ENCODE measurements at places on chromosomes 12 and 14. TPM values are rescaled to one million over a fixed set of nuclear protein-coding genes. Genes with fewer than 3 reads are reported as not detected.

Gene RTL1
- total RNA-seq, result not detected

Gene CCDC175
- 0.95 TPM for total RNA-seq

Gene NR2C1
- 25.1 TPM for total RNA-seq

Gene TMBIM6
- total RNA-seq, result 581 TPM

Gene SERPINA12
- total RNA-seq, result not detected

Gene ITGA7
- 14.4 TPM for total RNA-seq

Gene OR6J1
- not detected for total RNA-seq

Gene TGM1
- not detected for total RNA-seq

- no peak for DNase-seq
- no peaks in the 10 kb centered on the region for H3K36me3 ChIP-seq
- no peak overlapping the region for H3K27ac ChIP-seq
- no peaks in the 10 kb centered on the region for H3K4me1 ChIP-seq
Observed at GRCh38 chr14:31657917-31658316, 96.7 kb downstream of the NUBPL start.

DNA sequence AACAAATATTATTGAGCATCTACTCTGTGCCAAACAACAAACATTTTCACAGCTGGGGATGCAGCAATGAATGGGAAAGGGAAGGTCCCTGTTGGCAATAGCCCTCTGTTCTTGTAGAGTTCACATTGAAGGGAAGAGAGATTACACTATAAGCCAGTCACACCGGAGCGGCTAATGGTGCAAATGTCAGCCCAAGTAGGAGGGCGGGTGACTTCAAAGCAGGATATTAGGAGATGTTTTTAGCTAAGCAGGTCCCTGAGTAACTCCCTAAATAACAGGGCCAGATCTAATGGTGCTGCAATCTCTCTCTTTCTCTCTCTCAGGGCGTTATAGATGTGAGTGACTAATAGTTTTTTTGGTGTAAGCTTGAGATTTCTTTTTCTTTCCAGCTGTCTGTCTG is 30.7 kb downstream of the FLVCR2 start:
- peaks cover 27% of the 10 kb centered on the region for H3K4me1 ChIP-seq
- no peak overlapping the region for H3K4me3 ChIP-seq
- H3K27ac ChIP-seq, result no peak overlapping the region
- H3K27me3 ChIP-seq, result no peaks in the 10 kb centered on the region
- no peaks in the 10 kb centered on the region for H3K36me3 ChIP-seq

DNA sequence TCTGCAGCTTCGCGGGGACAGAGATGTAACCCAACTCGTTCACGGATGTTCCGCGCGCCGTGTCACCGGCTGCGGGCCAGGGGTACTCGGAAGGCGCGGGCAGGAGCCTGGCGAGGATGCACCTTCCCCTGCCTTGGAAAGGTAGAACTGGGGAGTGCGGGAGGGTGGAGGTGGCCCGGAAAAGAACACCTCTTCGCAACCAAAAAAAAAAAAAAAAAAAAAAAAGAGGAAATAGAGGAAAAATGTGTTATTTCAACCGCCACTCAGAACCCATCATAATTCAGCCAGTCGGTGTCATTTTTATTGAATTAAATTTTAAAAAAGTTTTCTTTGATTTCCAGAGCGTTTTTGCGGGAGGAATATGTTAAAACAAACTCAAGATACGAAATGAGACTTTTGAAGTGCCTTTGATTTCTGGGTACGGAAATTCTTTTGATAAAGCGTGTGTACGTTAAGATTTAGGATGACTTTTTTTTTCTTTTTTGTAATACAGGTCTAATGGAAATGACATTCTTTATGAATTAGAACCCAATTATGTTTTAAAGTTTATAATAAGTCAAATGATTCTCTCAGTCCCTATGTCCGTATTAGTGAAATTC is 8.9 kb downstream of the CDKN1B start:
- H3K27ac ChIP-seq, result peak overlapping the region; percentile 100
- no peaks in the 10 kb centered on the region for H3K27me3 ChIP-seq
- no peaks in the 10 kb centered on the region for H3K36me3 ChIP-seq
- H3K4me1 ChIP-seq, result no peaks in the 10 kb centered on the region

DNA sequence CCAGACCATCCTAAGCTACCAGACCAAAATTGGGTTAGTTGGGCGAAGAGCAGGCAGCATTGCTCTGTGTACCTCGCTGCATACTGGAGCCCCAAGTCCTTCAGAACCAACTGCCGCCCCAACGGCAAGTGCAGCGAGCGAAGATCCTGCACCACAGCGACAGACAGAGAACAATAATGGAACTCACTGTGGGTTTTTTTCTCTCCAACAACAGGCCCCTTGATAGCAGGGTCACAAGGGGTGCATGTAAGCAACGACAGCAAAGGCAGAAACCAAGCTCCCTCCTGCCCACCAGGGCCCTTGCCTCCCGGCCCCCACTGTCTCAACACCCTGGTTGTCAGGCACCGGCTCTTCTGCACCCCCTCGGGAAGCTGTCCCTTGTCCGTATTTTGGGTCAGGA is 39.0 kb downstream of the RNF34 start:
- no peak for DNase-seq
- H3K4me3 ChIP-seq, result no peak overlapping the region
- H3K27me3 ChIP-seq, result no peaks in the 10 kb centered on the region
- no peaks in the 10 kb centered on the region for H3K36me3 ChIP-seq

- H3K36me3 ChIP-seq, result peaks cover 13% of the 10 kb centered on the region
- no peaks in the 10 kb centered on the region for H3K27me3 ChIP-seq
- H3K4me3 ChIP-seq, result peak overlapping the region; percentile 92
- peak; percentile 29 for DNase-seq
- H3K27ac ChIP-seq, result peak overlapping the region; percentile 97
Observed at GRCh38 chr12:98644433-98644711, 216 bp downstream of the IKBIP start.

GRCh38 chr12:108804271-108804953 is 53.0 kb downstream of the SSH1 start:
- no peaks in the 10 kb centered on the region for H3K27me3 ChIP-seq
- H3K4me3 ChIP-seq, result no peak overlapping the region
- no peaks in the 10 kb centered on the region for H3K36me3 ChIP-seq
- peaks cover 38% of the 10 kb centered on the region for H3K4me1 ChIP-seq

- peaks cover 49% of the 10 kb centered on the region for H3K4me1 ChIP-seq
- no peak overlapping the region for H3K4me3 ChIP-seq
- no peaks in the 10 kb centered on the region for H3K27me3 ChIP-seq
- H3K27ac ChIP-seq, result peak overlapping the region; percentile 89
- peak; percentile 59 for DNase-seq
- H3K36me3 ChIP-seq, result no peaks in the 10 kb centered on the region
Observed at GRCh38 chr14:68140076-68140741, 320.6 kb downstream of the RAD51B start.

DNA sequence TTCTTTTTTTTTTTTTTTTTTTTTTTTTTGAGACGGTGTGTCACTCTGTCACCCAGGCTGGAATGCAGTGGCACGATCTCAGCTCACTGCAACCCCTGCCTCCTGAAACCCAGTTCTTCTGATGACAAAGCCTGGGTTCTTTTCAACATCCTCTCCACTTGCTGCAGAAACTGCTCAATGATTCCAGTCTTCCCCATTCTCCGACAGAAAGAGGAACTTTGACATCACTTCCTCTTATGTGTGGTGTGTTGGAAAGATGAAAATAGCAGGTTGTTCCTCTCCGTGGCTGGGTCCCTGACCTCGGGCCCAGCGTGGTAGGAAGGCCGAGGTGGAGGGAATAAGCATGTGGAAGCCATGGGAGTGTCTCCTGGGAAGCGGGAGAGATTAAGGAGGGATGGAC is 198.4 kb downstream of the PHETA1 start:
- DNase-seq, result no peak
- H3K36me3 ChIP-seq, result no peaks in the 10 kb centered on the region
- no peak overlapping the region for H3K4me3 ChIP-seq
- peaks cover 2% of the 10 kb centered on the region for H3K27me3 ChIP-seq

DNA sequence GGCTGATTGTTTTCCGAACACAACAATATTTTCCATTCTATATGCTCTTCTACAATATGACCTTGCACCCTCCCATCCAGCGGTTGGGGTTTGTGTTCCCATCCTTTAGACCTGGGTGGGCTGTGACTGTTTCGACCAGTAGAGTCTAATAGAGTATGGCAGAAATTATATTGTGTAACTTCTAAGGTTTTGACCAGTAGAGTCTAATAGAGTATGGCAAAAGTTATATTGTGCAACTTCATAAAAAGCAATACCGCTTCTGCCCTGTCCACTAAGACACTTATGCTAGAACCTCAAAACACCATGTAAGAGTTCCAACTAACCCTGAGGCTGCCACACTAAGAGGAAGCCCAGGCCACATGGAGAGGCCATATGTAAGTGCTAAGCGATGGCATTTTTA is 719.7 kb upstream of the TBX3 start:
- no peaks in the 10 kb centered on the region for H3K4me1 ChIP-seq
- DNase-seq, result no peak
- H3K27me3 ChIP-seq, result no peaks in the 10 kb centered on the region
- no peak overlapping the region for H3K27ac ChIP-seq
- H3K4me3 ChIP-seq, result no peak overlapping the region

DNA sequence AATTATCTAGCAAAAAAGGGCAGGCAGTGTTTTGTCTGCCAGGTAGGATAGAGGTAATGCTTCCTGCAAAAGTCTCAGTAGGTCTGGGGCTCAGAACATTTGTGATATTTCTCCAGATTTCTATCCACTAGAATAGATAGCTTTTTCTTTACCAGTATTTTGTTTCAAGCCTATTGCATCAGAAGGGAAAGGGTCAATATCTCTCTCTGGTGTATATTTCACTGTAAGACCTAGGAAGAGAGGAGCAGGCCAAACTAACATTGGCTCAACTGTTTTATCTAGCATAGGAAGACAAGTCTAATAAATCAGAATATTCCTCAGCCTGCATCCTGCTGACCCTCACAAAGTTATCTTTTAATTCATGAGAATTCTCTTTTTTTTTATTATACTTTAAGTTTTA is 106.7 kb upstream of the DAAM1 start:
- H3K4me3 ChIP-seq, result no peak overlapping the region
- H3K36me3 ChIP-seq, result no peaks in the 10 kb centered on the region
- no peaks in the 10 kb centered on the region for H3K27me3 ChIP-seq
- no peak overlapping the region for H3K27ac ChIP-seq
- no peaks in the 10 kb centered on the region for H3K4me1 ChIP-seq

DNA sequence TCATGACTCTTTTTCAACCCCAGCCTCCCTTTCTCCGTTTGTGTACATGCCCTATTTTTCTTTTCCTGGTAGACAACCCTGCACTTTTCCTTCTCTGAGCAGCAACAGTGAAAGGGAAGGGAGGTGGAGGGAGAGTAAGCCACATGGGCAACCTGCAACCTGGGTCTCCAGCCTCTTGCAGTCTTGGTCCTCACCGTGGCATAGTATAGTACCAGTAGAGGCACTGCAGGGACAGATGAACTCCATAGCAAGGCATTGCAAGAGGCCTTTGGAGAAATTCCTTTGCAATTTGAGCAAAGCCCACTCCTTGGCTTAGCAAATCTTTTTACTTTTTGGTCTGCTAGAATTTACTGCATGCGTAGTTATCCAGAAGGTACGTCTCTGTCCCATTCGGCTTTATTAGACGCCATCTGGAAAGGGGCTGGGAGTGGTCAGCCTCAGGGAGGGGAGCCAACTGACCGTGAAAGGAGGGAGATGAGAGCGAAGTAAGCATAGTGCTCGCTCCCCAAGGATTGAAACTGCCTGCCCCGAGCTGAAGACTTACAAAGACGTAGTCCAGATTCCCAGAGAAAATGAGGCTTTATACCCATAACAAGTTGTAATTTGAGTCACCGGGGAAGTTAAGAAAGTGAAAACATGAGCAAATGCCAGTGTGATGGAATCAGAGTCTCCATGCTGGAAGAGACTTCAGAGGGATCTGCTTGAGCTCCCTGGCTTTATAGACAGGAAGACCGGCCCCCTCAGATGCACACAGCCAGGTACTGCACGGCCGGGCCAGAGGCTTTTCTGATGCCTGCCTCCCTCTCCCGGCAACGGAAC is 332.0 kb downstream of the CACNA1C start:
- no peak overlapping the region for H3K4me3 ChIP-seq
- no peaks in the 10 kb centered on the region for H3K27me3 ChIP-seq
- DNase-seq, result no peak
- H3K4me1 ChIP-seq, result peaks cover 13% of the 10 kb centered on the region

DNA sequence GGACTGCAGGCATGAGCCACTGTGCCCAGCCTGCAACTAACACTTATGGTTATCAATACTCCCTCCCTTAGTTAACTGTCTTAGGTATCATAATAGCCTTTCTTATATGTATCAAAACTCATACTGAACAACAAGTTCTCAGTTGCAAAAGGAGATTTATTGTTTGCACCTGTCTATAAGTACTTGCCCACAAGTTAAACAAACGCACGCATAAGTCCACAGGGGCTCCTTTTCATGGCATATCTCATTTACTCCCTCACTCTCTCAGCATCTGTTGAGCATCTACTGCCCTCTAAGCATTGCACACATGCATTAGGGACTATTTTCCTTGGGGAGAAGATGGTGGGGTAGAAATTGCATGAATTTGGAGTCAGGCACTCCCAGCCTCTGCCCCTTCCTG is 46.7 kb upstream of the CORO1C start:
- H3K4me1 ChIP-seq, result peaks cover 12% of the 10 kb centered on the region
- H3K4me3 ChIP-seq, result no peak overlapping the region
- H3K27ac ChIP-seq, result no peak overlapping the region
- no peaks in the 10 kb centered on the region for H3K27me3 ChIP-seq

DNA sequence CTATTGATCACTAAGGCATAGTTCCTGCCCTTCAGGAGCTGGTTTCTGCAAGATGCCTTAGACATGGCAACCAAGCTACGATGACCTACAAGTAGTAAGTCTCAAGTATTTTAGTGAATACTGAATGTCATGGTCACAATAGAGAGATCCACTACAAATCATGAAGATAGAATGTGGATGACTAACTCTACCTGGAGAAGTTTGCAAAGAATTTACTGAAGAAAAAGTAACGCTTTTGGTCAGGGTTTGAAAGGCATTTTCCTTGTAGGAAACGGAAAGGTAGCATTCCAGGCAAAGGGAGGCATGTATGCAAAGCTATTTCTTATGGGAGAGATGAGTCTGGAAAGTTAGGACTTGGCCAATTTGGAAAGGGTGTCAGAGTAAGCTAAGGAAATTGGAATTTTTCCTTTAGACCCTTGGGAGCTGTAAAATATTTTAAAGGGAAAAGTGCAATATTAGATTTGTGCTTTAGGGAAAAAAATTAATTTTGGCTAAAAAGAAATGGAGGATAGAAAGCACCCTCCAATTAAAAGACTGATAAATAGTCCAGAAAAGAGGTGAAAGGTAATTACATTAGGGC is 377.5 kb downstream of the EGLN3 start:
- H3K36me3 ChIP-seq, result no peaks in the 10 kb centered on the region
- H3K4me1 ChIP-seq, result no peaks in the 10 kb centered on the region
- H3K4me3 ChIP-seq, result no peak overlapping the region
- no peak for DNase-seq

GRCh38 chr12:84397263-84397662 is 515.3 kb downstream of the SLC6A15 start:
- H3K27me3 ChIP-seq, result no peaks in the 10 kb centered on the region
- H3K36me3 ChIP-seq, result no peaks in the 10 kb centered on the region
- no peak overlapping the region for H3K27ac ChIP-seq
- DNase-seq, result no peak
- H3K4me3 ChIP-seq, result no peak overlapping the region

- H3K4me3 ChIP-seq, result no peak overlapping the region
- no peaks in the 10 kb centered on the region for H3K27me3 ChIP-seq
- no peaks in the 10 kb centered on the region for H3K36me3 ChIP-seq
- no peak for DNase-seq
- no peaks in the 10 kb centered on the region for H3K4me1 ChIP-seq
Observed at GRCh38 chr12:43028826-43029225, 439.3 kb upstream of the PRICKLE1 start.

All from transverse colon (tissue), 4 donors.